ENCODE measurements at places on chromosomes 6 and 20. TPM values are rescaled to one million over a fixed set of nuclear protein-coding genes. Genes with fewer than 3 reads are reported as not detected.

The SLPI gene
- not detected for total RNA-seq

The SLC17A9 gene
- 7.0 TPM for total RNA-seq

The C6orf58 gene
- not detected for total RNA-seq

The KIF6 gene
- not detected for total RNA-seq

The ZC2HC1B gene
- total RNA-seq, result not detected

The PAK1IP1 gene
- 27.4 TPM for total RNA-seq

The PRICKLE4 gene
- not detected for total RNA-seq

The ETV7 gene
- 16.9 TPM for total RNA-seq

The EBF4 gene
- 3.6 TPM for total RNA-seq

The ABRACL gene
- 186 TPM for total RNA-seq

The NMBR gene
- not detected for total RNA-seq

The METTL24 gene
- not detected for total RNA-seq

The BPIFB2 gene
- not detected for total RNA-seq

The CDH26 gene
- total RNA-seq, result 2.6 TPM

The ANKRD6 gene
- 1.6 TPM for total RNA-seq

The COL21A1 gene
- total RNA-seq, result not detected

The FGD2 gene
- 8.3 TPM for total RNA-seq

The RAB5IF gene
- total RNA-seq, result 186 TPM

The VSTM2L gene
- total RNA-seq, result not detected

The RTF2 gene
- 80.0 TPM for total RNA-seq

The LZTS3 gene
- total RNA-seq, result 3.1 TPM

The SIGLEC1 gene
- total RNA-seq, result not detected

The MRPS18A gene
- 46.7 TPM for total RNA-seq

The KIAA0408 gene
- 10.8 TPM for total RNA-seq

The GMPR gene
- 0.30 TPM for total RNA-seq

The CD40 gene
- total RNA-seq, result 1.5 TPM

The C6orf52 gene
- total RNA-seq, result not detected

The MLIP gene
- total RNA-seq, result not detected

The BMP6 gene
- total RNA-seq, result 0.21 TPM

The OR2J3 gene
- total RNA-seq, result not detected

The HLA-DOA gene
- 7.8 TPM for total RNA-seq

The PNLDC1 gene
- total RNA-seq, result 0.82 TPM

The BTN1A1 gene
- total RNA-seq, result 0.21 TPM

The OPRM1 gene
- total RNA-seq, result not detected
